ENCODE measurements at places on chromosomes 6 and 20.

DNA sequence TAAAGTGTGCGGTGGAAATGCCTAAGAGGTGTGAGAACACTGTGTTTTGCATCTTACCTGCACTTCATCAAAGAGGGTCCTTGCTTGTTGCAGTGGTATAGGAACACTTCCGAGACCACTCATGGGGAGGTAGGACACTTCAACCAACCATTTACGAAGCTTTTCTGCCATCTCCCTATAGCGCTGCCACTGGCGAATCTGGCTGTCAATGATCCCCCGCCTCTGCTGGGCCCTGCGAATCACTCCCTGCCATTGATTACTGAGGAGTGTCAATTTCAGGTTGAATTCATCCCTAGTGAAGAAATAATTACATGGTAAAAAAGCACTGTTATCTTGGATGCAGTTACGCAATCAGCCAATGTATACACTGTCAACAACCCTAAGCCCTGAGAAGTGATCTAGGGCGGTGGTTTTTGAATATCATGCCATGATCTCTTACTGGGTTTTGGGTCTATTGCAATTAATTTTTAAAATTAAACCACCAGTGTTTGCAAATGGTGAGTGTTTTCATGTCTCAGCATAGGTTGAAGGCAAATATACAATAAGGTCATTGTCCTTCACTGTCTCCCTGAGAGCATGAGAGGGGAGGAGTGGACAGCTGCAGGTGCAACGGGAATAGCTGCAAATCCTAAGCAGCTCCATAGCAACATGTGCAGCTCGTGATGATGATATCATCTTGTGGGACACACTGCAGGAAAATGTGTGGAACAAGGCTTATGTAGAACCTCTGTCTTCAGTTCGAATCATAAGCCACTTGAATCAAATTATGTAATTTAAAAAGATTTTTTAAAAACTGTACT, 400.6 kb downstream of the ESR1 start:
- DNase-seq, result no peak

DNA sequence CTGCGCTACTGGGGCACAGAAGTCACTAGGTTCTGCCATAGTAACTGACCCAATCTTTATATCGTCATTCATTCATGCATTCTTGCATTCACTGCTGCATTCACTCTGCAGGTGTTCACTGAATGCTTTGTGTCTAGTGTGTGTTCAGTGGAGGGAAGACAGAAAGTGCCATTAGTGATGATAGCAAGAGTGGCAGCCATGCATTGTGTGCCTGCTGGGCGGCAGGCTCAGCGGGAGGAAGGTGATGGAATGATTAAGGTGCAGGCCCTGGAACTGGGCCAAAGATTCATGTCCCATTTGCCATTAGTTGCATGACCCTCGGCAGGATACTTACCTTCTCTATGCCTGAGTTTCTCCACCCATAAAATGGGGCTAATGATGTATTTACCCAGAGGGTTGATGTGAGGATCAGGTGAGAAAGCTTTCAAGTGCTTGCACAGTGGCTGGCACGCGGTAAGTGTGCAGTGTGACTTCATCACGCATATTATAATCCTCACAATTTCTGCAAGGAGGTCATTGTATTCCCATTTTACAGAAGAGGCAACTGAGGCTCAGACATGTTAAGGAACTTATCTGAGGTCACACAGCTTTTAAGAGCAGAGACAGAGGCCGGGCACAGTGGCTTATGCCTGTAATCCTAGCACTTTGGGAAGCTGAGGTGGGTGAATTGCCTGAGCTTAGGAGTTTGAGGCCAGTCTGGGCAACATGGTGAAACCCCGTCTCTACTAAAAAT, 40.1 kb downstream of the ITPR3 start:
- DNase-seq, result no peak

GRCh38 chr6:70651326-70651905, 16.3 kb upstream of the SMAP1 start:
- DNase-seq, result no peak

- DNase-seq, result no peak
Observed at GRCh38 chr20:59724457-59725366, 120.4 kb downstream of the PHACTR3 start.

DNA sequence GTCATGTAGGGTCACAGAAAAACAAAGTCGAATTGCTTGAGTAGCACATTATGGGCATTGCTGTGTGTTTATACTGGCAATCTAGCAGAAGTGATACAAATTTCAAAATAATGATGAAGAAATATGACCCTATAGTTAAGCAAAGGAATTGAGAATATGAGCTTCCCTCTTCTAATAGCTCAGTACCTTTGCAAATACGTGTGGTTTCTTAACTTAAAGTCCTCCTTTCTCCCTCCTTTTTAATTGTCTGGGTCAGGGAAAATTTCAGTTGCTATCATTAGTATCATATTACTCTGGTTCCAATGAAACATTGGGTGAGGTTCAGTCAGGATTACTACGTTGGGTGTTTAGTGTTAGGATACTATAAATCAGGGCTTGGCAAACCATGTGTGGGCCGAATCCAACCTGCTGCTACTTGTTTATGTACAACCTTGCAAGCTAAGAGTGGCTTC, 166.8 kb upstream of the CARMIL1 start:
- no peak for DNase-seq

DNA sequence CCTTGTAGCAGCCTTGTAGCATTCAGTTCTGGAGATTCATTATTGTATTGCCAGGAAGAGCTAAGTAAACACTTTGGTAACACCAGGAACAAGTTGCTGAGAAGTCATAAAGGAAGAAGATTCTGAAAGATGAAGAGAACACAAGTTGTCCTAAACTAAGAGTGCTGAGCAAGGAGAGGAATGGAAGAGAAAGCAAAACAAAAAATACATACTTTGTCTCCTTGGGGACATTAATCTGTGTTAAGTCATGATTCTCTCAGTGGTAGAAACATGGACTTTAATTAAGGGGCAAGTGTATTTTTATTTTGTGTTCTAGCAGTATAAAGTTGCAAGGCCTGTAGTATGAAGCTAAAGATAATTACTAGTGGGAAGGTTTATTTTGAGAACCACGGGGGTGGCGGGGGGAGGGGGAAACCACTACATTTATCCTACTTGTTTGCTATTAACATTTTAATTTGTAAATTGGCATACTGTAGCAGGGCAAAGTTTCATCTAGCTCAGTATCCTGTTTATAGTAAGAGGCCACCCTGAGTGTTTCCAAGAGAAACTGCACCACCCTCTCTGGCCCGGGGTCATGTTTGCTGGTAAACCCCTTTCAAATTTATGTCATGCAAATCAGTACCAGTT, 463.0 kb downstream of the CDKAL1 start:
- DNase-seq, result no peak

DNA sequence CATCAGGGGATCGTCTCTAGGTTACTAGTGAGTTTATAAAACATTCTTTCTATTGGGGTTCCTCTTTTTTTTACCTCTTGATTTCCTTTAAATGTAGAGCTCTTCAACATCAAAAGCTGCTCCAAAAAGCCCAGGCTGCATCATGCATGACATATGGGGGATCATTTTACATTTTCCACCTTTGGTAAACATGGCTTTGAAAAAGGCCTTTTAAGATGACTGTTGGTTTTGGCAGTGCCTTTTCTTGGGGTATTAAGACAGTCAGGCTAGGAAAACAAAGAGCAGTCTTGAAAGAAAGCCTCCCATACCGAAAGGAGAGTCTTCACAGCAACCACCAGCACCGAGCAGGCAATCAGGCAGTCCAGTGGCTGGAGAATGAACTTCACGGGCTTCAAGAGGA, 73.2 kb downstream of the NPEPL1 start:
- DNase-seq, result no peak

DNA sequence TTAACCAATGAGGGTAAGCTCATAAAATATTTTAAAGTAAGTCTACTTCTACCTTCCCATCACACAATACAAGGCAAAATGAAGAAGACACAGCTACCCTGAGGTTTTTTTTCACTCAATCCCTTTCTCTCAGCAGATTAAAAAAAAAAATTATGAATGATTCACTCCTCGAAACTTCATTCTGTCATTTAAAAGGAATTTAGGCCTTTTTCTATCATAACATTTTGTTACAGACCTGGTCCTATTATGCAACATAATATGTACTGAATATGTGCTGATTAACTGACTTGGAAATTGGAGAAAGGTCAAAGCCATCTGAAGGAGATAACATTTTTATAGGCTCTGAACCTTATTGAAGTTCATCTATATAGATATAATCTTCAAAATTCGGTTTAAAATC, 45.5 kb downstream of the PRL start:
- no peak for DNase-seq

- DNase-seq, result no peak
Observed at GRCh38 chr6:162576016-162576415, 151.6 kb downstream of the PRKN start.

DNA sequence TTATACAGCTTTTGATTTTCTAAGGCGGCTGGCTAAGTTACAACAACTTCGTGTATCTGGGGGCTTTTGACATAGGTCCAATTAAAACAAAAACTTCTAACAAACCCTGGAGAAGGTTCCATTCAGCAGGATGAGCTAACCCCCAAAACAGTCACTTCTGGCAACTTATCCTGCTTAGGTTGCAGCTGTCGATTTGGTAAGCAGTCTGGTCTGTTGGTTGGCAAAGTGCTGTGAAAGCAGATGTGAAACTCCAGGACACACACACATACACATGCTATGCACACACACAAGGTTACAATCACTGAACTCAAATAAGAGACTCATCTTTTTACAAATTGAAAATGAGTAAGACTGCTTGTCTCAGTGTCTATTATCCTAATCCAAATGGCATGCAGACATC, 119.0 kb upstream of the STMND1 start:
- no peak for DNase-seq

- no peak for DNase-seq
Observed at GRCh38 chr6:41277605-41278004, 8.9 kb downstream of the TREM1 start.

GRCh38 chr6:145567684-145568252, 167.6 kb downstream of the EPM2A start:
- no peak for DNase-seq

- no peak for DNase-seq
Observed at GRCh38 chr6:56386717-56387116, 139.3 kb upstream of the COL21A1 start.

DNA sequence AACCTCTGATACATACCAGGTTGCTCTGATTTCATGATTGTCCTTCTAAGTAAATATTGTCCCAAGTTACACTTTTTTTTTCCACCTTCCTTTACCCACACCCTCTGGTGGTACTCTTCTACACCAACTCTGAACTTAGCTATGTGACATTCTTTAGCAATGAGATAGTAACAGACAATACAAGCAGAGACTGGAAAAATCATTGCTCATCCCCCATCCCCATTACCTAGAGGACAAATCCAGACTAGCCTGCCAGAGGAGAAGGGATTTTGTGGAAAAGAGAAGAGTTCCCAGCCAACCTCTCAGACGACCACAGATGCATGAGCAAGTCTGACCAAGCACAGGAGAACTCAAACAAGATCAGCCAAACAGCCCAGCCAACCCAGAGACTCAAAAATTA, 32.8 kb upstream of the TFAP2B start:
- DNase-seq, result no peak

GRCh38 chr20:49303065-49303552, 25.3 kb upstream of the ZNFX1 start:
- DNase-seq, result no peak

DNA sequence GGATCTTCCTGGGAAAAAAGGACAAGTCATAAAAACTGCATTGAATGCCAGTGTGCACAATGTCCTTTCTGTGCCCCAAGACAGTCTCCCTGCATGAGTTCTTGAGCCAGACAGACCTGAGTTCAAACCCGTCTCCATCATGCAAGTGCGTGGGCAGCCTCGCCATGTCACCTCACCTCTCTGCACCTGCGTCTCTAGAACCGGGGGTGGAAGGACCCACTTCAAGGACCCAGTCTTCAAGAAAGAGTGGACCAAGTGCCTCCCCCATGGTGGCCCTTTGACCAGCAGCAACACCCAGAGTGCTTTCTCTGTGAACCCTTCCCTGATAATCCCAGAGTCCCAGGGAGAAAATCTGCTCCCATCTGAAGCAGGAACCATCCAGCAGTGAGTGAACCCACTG, 23.5 kb upstream of the ANGPT4 start:
- no peak for DNase-seq

DNA sequence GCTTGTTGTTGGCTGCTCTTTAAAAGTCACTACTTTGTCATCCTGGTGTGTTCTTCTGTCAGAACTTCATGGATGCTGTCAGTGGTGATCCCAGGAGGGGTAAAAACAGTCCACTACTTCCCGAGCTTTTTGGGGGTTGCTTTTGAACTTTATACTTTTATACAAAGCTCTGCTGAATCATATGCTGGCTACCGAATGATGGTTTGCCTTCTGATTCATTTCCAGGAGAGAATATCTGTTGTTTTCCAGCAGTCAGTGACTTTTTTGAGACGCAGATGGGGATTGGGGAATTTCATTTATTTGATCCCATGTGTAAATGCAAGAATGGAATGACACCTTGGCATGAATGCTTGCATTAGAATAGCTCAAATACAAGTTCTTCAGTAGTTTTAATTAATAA, 32.7 kb upstream of the COL10A1 start:
- DNase-seq, result no peak

DNA sequence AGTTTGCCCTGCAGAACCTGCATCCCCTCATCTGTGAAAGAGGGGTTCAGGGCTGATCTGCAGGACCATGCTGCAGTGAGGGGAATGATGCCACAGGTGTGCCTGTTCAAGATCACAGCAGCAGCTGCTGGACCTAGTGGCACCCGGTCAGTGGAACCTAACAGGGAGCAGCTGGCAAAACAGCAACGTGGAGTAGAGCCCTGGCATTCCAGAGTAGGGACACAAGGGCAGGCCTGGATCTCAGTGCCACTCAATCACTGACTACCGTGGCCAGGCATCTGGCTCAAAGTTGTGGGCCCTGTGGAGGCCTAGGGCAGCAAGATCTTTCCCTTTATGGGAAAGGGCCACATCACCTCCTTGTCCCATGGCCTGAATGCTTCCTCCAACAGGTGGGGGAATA, 62.2 kb downstream of the INSM1 start:
- DNase-seq, result no peak

GRCh38 chr20:58667975-58668374, 16.9 kb downstream of the STX16 start:
- DNase-seq, result no peak

GRCh38 chr6:39961178-39961577, 26.9 kb upstream of the MOCS1 start:
- no peak for DNase-seq

DNA sequence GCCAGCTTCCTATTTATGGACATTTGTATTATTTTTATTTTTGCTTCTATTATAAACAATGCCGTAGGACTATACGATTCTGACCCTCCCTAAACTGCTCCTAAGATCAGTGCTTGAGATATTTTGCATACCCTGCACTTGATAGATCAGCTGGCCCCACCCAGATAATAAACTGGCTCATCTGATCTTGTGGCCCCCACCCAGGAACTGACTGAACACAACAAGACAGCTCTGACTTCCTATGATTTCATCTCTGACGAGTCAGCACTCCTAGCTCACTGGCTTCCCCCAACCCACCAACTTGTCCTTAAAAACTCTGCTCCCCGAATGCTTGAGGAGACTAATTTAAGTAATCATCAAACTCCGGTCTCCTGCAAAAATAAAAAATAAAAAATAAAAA, 34.9 kb upstream of the TFAP2A start:
- DNase-seq, result no peak
